Hematopoietic multipotent progenitor cell (in vitro differentiated cells): ENCODE measurements at places on chromosomes 1 and 21. TPM values are rescaled to one million over a fixed set of nuclear protein-coding genes. Genes with fewer than 3 reads are reported as not detected.
A peak's percentile ranks its signal among the peaks of the same experiment; 100 is the strongest.

DNA sequence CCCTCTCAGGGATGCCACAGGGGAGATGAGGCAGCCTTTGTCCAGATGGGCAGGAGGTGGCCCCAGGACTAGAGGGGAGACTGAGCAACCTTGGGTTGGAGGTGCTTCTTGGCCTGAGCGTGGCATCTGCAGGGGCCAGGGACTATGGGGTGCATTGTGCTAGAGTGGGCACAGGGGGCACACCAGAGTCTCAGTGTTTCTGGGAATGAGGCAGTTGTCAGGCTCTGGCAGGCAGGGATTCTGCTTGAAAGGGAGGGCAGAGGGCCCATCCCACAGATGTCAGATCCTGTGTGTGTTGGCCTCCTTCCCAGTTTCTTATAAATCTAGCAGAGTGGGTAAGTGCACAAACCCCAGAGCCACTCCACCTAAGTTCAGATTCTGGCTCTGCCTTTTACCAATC is 13.7 kb downstream of the LGR6 start:
- DNase-seq: no peak

GRCh38 chr1:22654692-22655091 is 1.7 kb downstream of the C1QB start:
- DNase-seq: peak; percentile 11

The TCEA3 gene
- not detected for total RNA-seq

DNA sequence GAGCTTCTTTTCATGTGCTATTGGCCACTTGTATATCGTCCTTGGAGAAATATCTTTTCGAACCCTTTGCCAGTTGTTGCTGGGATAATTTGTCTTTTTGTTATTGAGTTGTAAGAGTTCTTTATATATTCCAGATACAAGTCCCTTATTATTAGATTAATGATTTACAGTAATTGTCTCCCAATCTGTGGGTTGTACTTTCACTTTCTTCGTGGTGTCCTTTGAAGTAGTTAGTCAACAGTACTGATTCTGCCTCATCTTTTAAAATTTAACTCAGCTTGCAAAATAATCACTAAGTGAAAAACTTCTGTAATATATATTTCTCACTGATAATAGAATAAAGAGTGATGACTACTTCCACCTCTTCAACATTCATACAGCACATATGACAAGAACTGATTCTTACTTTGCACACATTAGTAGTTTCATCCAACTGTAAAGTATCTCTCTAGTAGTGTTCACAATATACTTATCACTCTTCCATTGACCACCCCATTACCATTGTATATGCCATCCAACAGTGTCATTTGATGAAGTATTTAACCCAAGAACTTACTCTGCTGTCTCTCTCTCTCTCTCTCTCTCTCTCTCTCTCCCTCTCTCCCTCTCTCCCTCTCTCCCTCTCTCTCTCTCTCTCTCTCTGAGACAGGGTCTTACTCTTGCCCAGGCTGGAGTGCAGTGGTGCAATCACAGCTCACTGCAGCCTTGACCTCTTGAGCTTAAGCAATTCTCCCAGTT is 104.2 kb upstream of the DMRTA2 start:
- DNase-seq: no peak

GRCh38 chr1:76491737-76492136 is 375.5 kb upstream of the ST6GALNAC5 start:
- no peak for DNase-seq

GRCh38 chr1:150156868-150157603 is 7.3 kb downstream of the PLEKHO1 start:
- no peak for DNase-seq

- DNase-seq: no peak
Measured at GRCh38 chr1:65297706-65298105, 11.6 kb upstream of the DNAJC6 start.

- no peak for DNase-seq
Measured at GRCh38 chr1:84698151-84699110, 8.2 kb upstream of the SSX2IP start.

- DNase-seq: peak; percentile 55
Measured at GRCh38 chr1:232962761-232963745, 12.6 kb downstream of the NTPCR start.
